CD4-positive, alpha-beta T cell treated with Interleukin-15 for 1 hour (primary cell): ENCODE measurements at places on chromosomes 16 and 17.

GRCh38 chr17:80223142-80223815 lies 3.1 kb downstream of the SLC26A11 start:
- no peak for DNase-seq

DNA sequence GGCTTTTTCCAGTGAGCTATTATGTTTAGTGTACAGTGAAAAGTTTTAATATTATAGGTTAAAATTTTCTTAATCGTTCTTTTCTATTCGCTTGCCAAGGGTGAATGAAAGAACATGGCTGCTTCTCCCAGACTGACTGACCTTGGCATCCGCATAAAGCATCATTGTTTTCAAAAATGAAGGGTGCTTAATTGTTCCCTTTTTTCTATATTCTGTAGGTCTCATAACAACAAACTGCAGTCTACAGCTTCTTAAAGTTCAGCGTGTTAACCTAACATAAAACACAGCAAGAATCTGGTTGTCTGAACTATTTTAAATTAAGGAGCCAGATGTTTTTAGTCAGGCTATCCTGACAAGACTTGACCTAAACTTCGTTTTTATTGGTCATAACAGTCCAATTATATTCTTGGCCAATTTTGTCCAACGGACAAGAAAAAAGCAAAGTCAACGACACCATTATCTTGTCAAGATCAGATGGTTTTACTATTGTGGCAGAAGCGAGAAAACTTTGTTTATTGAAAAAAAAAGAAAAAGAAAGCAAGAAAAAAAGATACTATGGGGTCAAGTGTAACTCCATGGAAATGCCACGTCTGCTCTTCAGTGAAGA lies 14.1 kb downstream of the C17orf58 start:
- no peak for DNase-seq

- DNase-seq: no peak
These were observed 31.1 kb downstream of the BAIAP2 start for GRCh38 chr17:81066072-81066471.

DNA sequence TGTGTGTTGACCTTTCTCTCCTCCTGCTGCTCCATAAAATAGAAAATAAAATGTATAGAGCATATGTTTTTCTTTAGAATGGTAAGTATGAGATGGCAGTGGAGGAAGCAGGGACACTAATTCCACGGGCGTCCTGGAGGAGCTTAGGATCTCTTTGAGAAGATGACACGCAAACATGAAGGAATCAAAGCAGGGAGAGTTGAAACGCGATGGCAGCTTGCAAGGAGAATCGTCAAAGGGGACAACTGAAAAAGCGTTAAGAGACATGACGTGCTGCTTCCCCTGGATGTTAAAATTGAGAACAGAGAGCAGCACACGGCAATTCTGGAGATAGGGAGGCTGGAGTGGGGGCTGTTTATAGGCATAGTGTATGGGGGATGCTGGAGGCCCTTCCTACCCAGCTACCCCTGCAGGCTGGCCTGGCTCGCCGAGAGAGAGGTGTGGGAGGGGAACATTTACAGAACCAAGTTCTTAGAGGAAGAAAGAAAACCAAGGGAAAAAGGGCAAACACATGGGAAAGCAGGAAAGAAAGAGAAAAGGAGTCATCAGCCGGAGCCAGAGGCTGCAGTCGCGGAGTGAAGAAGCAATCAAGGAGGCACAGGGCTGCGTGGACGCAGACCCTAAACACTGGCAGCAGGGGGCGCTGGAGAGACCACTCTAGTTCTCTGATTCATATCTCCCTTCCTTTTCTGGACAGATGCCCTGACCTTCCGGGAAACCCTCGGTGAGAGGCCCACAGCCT lies 55.8 kb downstream of the MYH13 start:
- peak; percentile 41 for DNase-seq

DNA sequence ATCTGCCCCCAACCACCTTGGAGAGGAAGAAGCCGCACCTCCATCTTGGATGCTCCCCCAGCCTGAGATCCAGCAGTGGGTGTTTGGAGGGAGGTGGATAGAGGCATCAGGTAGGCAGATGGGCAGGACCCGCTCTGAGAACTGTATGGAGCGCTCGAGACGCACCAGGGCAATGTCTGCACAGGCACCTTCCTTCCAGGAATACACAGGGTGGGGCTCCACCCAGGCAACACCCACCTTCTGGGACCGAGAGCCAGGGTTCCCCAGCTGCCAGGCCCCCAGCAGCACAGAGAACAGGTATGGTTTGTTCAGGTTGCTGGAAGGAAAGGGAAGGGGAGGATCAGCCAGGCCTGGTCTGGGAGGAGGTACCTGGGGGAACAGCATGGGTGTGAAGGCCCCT lies 2.4 kb downstream of the PRSS22 start:
- no peak for DNase-seq

DNA sequence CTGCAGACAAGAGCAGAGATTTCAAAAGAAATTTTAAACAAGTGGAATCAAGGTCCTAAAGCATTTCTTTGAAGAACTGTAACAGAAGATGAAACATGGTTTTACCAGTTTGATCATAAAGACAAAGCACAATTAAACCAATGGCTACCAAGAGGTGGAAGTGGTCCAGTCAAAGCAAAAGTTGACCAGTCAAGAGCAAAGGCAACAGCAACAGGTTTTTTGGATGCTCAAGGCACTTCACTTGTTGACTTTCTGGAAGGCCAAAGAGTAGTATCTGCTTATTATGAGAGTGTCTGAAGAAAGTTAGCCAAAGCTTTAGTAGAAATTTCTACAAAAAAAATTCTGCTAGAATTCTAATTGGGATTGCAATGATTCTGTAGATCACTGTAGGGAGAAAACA lies 5.3 kb downstream of the DDX52 start:
- no peak for DNase-seq

GRCh38 chr17:34827008-34827407 lies 134.3 kb downstream of the CCT6B start:
- DNase-seq: no peak

- no peak for DNase-seq
These were observed 119.2 kb downstream of the PITPNC1 start for GRCh38 chr17:67496286-67496685.

DNA sequence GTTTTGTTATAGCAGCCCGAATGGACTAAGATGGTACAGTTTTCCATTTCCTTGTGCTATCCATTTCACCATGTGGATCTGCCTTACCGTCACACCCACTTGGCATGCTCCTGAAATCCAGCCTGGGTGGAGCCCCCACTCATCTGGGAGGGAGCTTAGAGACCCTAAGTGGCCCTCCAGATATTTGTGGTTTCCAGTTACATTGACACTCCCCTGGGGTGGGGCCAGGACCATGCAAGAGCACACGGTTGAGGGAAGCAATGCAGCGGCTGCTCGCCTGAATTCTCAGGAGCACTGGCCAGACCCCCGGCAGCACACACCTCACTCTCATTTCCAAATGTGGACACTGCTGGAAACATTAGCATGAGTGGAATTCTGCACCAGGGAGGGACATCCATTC lies 231.1 kb downstream of the UTP18 start:
- DNase-seq: no peak

DNA sequence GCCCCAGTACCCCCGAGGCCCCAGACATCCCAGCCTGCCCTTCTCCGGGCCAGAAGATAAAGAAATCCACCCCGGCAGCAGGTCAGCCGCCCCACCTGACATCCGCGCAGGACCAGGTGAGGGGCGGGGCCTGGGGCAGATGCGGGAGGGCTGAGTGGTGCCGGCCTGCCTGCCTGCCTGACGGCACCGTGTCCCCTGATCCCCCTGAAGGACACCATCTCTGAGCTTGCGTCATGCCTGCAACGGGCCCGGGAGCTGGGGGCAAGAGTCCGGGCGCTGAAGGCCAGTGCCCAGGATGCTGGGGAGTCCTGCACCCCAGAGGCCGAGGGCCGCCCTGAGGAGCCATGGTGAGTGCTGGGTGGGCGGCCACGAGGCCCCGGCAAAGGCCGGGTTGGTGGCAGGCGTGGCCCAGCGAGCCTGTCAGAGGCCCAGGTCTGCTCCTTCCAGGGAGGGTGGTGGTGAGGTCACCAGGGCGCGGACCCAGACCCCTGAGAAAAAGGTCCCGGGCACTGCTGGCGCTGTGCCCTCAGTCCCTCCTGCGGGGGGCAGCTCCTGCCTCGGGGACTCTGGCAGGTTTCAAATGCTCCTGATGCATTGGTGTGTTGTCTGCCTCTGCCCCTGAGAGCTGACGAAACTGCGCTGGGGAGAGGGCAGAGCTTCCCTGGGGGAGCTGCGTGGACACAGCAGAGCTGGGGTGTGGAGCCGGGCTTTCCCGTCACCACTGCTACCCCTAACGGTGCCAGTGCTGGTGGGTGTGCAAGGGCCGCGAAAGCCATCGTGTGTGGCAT lies 1.2 kb downstream of the CDT1 start:
- no peak for DNase-seq

- no peak for DNase-seq
These were observed 15.0 kb downstream of the CENPX start for GRCh38 chr17:82007495-82008257.

DNA sequence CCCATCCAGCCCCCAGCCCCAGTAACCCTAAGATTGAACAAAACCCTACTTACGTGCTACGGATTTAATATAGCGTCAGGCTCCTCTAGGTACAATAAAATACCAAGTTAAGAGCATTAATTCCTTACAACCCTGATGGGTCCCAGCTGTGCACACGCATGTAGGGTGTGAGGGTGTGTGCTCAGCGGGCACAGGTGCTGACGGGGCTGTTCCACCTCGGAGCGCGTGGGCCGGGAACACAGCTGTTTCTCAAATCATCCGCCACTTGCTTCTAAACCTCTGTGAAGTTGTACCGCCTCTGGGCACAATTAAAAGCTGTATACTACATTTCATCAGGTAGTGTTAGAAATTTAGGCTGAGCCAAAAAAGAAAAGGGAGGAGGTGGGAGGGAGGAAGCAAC lies 478.6 kb downstream of the MAF start:
- no peak for DNase-seq

DNA sequence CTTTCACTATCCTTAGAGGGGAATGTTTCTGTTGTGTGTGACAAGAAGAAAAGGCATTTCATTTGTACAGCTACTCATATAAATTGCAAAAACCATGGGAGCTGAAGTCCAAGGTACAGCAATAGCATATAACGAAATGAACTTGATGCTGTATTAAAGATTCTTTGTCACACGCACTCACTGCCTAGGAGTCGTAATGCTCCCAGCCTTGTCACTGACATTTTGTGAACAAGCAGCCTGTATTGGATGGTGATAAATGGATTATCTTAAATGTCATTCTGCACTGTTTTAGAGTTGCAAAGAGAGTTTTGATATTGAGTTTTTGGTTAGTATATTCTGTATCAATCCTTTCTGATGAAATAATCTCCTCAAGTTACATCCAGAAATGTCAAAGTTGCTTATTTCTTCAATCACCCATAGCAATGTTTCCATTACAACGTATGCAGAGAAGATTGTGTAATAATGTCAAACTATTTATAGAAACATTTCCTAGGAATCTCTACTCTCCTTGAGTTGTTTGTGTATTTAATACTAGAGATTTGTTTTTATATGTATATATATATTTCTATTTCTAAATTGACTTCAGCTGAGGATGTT lies 270.6 kb downstream of the FTO start:
- no peak for DNase-seq

DNA sequence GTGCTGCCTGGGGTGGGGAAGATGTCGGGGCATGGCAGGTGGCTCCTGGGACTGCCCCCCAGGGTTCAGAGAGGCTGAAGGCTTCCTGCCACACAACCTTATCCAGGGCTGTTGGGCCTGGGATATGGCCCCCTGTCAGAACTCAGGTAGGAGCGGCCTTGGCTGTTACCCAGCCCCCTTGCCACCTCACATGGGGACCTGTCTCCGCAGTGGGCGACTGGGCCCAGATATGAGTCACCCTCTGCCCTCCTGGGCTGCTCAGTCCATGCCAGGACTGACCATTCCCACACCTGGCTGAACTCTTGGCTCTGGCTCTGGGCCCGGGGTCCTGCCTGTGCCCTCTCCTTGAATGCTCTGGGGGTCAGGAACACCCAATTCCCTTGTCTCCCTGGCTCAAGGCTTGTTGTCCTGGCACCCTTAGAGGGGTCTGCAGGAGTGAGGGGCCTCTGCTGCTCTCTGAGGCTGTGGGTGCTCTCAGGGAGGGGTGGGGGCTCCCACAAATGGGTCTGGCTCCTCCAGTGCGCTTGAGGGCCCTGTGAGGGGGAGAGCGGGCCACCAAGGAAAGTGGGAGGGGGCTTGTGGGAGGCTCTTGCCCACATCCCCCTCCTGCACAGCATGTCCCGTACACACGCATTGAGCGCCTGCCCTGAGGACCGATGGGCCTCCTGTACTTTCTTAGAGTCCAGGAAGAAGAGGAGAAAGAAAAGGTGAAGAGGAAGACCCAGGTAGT lies 36.0 kb downstream of the LGALS9 start:
- DNase-seq: peak; percentile 13

DNA sequence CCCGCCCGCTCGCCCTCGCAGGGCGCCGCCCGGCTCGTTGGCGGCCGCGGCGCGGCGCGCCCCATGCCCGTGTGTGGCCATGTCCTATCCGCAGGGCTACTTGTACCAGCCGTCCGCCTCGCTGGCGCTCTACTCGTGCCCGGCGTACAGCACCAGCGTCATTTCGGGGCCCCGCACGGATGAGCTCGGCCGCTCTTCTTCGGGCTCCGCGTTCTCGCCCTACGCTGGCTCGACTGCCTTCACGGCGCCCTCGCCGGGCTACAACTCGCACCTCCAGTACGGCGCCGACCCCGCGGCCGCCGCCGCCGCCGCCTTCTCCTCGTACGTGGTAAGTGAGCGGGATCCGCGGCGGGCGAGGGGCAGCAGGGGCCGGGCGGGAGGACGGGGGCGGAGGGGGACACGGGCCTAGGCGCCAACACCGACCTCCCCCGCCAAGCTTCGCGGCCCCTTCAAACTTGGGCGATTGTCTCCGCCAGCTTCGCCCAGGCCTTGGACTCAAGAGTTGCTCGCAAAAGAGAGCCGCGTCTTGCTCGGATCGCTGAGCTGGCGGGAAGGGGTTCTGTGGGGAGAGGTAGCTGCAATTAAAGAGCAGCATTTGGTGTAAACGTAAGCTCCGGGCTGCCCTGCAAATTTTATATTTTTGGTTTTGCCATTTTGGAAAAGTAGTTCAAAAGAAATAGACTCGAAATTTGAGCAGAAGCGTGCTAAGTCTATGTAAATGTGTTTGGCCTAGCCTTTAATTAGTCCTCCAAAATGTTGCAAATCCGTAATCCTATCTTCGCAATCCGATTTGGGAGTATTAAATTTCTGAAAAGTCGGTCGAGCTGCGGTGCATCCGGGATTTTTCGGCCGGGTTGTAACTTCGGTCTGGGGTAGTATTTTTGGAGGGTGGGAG lies 702 bp downstream of the IRX5 start:
- DNase-seq: no peak

- peak; percentile 85 for DNase-seq
These were observed 34.9 kb downstream of the SMARCE1 start for GRCh38 chr17:40612599-40613244.

GRCh38 chr17:70499067-70499786 lies 329.9 kb downstream of the KCNJ2 start:
- DNase-seq: no peak

DNA sequence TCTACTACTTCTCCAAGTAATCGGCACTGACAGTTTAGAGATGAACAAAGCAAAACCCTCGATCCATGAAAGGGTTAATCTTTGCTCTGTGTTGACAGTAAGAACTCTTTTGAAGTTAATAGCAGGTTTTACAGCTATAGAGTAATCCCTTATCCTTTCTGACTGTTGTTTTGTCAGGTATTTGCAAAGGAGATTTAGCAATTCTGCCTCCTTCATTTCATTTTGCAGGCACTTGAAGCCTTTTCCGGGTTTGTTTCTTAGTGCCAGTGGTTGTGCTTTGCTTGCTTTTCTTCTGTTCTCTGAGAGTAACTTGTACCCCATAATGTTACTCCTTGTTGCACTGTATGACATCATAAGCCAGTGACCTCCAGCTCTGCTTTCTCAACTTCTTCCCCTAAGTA lies 64.5 kb downstream of the TANGO6 start:
- DNase-seq: no peak
